Posterior vena cava (tissue), 2 donors: ENCODE measurements at places on chromosomes 2 and 18. TPM values are rescaled to one million over a fixed set of nuclear protein-coding genes. Genes with fewer than 3 reads are reported as not detected.

DNA sequence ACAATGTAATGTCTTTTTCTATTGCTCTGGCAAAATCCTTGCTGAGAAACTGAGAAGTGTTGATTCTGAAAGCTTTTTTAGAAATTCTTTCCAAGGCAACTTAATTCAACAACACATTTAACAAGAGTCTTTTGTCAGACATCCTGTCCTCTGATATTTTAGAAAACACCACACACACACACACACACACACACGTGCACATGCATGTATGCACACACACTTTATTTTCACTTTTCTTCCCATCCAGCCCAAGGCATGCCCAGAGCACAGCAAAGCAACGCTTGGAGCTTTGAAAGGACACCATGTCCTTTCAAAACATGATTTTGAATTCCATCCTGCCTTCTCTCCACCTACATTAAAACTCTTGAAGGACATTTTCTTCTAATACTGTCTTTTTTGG is 116.1 kb downstream of the ATL2 start:
- no peak for DNase-seq

DNA sequence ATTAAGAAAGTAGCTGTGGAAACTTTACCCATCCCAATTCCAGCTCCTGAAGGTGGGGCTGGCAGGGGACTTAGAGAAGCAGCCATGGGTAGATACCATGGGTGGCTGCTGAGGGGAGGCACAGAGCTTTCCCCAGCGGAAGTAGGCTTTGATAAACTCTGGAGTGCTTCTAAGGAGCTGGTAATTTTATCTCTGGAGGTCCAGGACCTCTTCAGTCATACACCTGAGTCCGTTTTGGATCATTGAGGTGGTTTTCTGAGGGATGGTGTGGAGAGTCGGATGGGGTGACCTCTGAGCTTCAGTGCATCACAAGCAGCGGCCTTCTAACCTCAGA is 36.7 kb upstream of the BMP10 start:
- DNase-seq = no peak

DNA sequence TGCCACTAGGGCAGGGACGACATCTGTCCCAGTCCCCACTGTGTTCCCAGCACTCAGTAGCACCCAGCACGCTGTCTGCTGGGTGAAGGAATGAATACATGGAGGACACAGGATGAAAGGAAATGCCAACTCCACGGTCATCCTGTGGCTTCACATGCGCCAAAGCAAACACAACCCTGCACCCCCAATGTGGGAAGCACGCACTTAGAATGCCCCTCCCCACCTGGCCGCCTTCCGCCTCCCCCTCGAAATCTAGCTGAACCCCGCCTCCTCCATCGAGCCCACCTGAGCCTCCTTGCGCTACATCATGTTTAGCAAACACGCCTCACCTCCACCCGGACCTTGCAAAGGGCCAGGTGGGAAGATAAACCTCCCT is 33.9 kb downstream of the ADCY3 start:
- DNase-seq = no peak

DNA sequence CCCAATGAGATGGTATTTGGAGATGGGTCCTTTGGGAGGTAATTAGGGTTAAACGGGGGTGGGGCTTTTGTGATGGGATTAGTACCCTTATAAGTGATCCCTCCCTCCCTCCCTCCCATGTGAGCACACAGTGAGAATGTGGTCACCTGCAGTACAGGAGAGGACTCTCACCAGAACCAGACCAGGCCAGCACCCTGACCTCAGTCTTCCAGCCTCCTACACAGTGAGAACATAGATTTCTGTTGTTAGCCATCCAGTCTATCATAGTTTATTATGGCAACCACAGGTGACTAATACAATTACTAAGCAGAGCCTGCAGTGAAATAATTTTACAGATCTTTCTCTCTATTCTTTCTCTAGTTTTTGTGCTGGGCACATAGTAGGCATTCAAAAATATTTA is 137.7 kb upstream of the PKDCC start:
- no peak for DNase-seq

GRCh38 chr18:1526991-1527390 is 622.3 kb downstream of the ADCYAP1 start:
- no peak for DNase-seq

GRCh38 chr2:134468776-134469175 is 214.9 kb downstream of the MGAT5 start:
- no peak for DNase-seq

- no peak for DNase-seq
Observed at GRCh38 chr2:155266109-155266508, 567.6 kb downstream of the KCNJ3 start.

DNA sequence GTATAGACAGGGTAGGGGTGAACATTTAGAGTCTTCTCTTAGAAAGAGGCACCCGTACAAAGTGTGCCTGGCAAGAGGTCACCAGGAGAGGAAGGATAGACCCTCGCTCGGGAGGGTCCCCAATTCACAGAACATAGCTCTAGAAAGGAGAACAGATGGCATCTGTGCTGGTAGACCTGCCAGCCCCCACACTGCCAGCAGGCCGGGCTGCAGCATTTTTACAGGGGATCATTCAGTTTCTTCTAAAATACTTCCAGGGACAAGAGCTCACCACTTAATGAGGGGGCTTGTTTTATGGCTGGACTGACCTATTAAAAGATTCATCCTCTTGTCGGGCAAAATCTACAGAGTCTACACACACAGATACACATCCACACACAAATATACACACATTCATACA is 149.9 kb downstream of the SEPTIN10 start:
- DNase-seq = peak; percentile 16

GRCh38 chr18:75654851-75655751 is 227.6 kb upstream of the SMIM21 start:
- DNase-seq = no peak

- peak; percentile 54 for DNase-seq
Observed at GRCh38 chr18:48847807-48848486, 102.8 kb downstream of the SMAD7 start.

GRCh38 chr2:70087702-70088597 is 673 bp downstream of the PCBP1 start:
- peak; percentile 88 for DNase-seq

GRCh38 chr18:68721681-68722583 is 7.0 kb upstream of the TMX3 start:
- DNase-seq = no peak

GRCh38 chr18:79197531-79197930 is 128.3 kb downstream of the ATP9B start:
- no peak for DNase-seq

GRCh38 chr2:110115291-110116032 is at the start of gene MALL:
MALL (minus strand) TSS chr2:110115822; CDS start chr2:110115792, 30 bp downstream.
- DNase-seq = no peak

DNA sequence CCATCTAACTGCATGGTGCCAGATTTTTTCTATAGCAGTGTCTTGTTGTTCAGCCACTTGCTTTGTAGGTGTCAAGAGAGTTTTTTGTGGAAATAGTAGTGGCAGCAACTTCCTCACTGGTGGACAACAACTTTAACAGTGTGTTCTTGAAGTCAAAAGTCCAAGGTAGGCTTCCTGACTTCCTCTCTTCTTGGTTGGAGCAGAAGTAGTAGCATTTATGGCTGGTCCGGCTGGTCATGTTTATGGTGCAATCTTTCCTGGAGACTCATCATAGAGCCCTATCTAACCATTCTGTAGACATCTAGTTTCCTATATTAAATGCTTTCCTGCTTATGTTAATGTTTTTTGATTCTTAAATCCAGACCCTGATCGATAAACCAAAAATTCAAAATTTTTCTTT is 11.7 kb downstream of the GPR75 start:
- DNase-seq = no peak

DNA sequence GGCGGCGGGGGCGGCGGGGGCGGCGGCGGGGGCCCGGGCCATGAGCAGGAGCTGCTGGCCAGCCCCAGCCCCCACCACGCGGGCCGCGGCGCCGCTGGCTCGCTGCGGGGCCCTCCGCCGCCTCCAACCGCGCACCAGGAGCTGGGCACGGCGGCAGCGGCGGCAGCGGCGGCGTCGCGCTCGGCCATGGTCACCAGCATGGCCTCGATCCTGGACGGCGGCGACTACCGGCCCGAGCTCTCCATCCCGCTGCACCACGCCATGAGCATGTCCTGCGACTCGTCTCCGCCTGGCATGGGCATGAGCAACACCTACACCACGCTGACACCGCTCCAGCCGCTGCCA is 644 bp downstream of the ONECUT2 start:
- no peak for DNase-seq

DNA sequence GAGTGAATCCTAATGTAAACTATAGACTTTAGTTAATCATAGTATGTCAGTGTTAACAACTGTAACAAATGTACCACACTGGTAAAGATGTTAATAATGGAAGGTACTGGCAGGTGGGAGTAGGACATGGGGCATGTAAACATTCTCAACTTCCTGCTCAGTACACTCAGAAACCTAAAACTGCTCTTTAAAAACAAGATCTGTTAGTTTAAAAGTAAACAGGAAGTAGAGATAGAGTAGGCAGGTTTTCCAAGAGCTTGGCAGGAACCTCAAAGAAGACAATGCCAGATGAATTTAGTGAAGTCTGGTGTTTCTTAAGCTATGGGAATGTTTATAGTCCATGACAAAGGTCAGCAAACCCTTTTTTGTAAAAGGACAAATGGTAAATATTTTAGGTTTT is 46.6 kb downstream of the CCDC138 start:
- no peak for DNase-seq

- DNase-seq = no peak
Observed at GRCh38 chr2:88614497-88615157, 12.6 kb downstream of the EIF2AK3 start.

- no peak for DNase-seq
Observed at GRCh38 chr2:172775319-172775718, 39.7 kb downstream of the RAPGEF4 start.

DNA sequence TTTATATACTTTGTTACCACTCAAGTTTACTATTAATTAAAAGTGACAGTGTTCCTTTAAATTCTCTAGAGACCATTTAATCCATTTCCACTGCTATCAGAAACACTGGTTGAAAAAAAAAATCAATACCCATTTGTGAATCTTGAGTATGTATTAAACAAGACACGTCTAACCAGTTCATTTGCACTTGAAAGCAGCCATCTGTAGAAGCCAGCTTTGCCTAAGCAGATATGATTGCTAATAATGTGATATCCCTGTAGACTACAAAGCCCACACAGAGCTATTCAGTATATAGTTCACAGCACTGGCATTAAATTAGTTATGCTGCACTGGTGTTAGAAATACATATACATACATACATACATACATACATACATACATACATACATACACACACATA is 111.8 kb upstream of the SP3 start:
- DNase-seq = no peak

DNA sequence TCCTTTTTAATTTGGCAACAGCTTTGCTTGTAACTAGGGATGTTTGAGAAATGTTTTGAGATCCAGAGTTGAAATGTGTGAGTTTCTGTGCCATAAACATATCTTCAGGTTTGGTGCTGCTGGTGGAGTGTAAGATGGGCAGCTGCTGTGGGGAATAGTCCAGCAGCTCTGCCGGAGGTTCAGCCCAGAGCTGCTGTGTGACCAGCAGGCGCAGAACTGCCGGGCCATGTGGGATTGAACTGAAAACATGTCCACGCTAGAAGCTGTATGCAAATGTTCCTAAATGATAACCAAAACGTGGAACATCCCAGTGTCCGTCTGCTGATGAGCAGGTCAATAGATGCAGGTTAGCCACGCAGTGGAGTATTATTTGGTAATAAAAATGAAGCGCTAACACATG is 99.6 kb downstream of the DGKD start:
- DNase-seq = peak; percentile 32

DNA sequence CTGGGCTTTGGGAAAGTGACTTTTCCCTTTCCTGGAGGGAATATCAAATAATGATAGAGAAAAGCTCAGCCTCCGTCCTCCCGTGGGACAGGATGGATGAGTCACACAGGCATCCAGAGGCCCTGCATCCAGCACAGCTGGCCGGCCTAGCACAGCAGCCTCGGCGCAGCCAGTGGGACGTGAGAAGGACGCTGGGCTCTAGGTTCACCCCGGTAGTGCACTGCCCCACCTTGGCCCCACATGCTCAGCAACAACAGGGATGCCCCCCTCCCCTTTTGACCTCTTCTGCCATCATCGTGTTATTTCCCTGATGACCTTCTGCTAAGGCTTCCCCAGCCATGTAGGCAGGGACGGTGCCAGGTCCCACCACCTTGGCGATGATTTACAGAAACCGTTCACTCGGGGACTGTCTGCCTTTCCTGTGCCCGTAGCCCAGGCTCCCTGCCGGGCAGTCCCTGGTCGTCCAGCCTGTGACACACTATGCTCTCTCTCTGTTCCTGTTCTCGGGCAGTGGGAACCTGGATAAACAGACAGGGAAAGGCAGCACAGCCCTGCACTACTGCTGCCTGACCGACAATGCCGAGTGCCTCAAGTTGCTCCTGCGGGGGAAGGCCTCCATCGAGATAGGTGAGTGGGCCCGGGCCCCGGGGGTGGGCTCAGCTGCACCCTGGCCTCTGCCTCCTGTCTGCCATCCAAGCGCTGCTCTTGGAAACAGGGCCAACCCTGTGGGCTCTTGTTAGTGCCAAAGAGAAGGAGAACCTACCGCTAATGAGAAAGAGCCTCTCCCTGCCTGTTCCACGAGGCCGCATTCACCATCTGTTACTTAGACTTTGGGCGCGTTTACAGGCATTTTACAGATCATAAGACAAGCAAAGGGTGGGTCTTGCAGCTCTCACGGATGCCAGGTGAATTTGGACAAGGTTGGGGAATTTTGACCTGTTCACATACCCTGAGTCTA is 44.6 kb downstream of the ITGB1BP1 start:
- peak; percentile 94 for DNase-seq

GRCh38 chr2:162537651-162538050 is 193.7 kb downstream of the GCA start:
- DNase-seq = no peak

- no peak for DNase-seq
Observed at GRCh38 chr18:54127759-54128378, 96.6 kb downstream of the MBD2 start.

DNA sequence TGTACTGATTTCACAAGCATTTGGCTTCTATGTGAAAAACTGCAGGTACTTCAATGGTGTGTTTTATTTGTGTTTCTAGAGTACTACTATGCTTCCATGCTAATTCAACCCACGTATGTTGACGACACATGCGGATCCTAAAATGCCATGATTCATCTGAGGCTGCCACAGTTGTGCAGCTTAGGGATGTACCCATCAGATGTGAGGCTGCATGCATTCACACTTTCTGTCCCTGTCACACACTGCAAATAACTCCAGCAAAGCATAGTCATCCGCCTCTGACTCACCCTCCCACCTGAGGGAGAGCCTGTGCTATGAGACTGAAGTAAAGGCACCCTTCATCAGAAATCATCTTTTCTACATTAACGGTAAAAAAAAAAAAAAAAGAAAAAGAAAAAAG is 22.1 kb upstream of the SERTAD2 start:
- no peak for DNase-seq

- no peak for DNase-seq
Observed at GRCh38 chr2:239087046-239087710, 239.3 kb downstream of the TWIST2 start.

The DNAJC5G gene
- total RNA-seq = 1.0 TPM

The HSPD1 gene
- 131 TPM for total RNA-seq

The FIGN gene
- total RNA-seq = 23.6 TPM

The CAPN14 gene
- total RNA-seq = 0.14 TPM

The ZNF385B gene
- 6.2 TPM for total RNA-seq

The TAF4B gene
- total RNA-seq = 3.0 TPM

The GNAL gene
- 16.9 TPM for total RNA-seq

The REG3G gene
- total RNA-seq = 0.52 TPM

The KATNAL2 gene
- total RNA-seq = 3.9 TPM

The MTCL1 gene
- total RNA-seq = 7.4 TPM

The EFEMP1 gene
- 476 TPM for total RNA-seq

The NOSTRIN gene
- total RNA-seq = 18.7 TPM
